ENCODE measurements at places on chromosomes 12 and 14.

DNA sequence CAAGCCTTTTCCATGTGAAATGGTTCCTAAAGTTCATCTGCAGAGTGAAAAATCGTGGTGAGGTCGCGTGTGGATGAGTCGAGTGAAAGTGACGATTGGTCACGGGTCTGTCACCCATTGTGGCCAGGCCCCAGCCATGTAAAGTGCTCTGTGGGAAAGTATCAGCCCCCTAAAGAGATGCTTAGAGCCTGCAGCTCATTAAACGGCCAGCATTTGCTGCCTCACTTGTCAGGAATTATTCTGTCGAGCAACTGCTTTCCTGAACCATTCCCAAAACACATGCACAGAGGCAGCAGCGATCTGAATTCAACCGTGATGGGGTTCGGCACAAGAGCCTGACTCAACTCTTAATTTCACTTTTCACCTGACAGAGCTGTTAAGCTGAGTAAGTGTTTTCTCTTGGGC lies 16.0 kb downstream of the DBX2 start:
- DNase-seq: no peak

- no peak for DNase-seq
These were observed 1390.7 kb downstream of the FSCB start for GRCh38 chr14:43116341-43116740.

- no peak for DNase-seq
These were observed 437.3 kb downstream of the MED13L start for GRCh38 chr12:115840159-115840558.

DNA sequence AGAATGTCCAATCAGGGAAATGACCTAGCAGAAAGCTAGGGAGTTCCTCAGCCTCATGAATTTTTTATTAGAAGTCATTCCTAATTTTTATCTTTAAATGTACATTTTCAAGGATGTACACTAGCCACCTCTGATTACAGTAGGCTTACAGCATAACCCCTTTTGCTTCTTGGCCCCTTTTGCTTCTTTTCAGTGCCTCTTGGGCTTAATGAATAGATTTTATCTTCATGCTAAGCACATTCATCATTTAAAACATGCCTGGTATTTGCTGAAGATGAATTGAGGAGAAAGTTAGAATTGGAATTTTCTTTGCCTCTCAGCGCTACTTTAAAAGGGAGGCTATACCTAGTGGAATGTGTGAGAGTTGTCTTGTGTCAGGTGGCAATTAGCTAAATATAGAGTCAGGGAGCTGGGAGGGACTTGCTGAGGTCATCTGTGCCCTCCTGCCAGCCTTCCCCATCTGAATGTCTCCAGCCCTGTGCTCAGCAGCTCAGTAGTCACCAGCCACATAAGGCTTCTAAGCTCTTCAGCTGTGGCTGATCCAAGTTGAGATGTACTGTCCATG lies 132.1 kb downstream of the SAMD4A start:
- DNase-seq: no peak

DNA sequence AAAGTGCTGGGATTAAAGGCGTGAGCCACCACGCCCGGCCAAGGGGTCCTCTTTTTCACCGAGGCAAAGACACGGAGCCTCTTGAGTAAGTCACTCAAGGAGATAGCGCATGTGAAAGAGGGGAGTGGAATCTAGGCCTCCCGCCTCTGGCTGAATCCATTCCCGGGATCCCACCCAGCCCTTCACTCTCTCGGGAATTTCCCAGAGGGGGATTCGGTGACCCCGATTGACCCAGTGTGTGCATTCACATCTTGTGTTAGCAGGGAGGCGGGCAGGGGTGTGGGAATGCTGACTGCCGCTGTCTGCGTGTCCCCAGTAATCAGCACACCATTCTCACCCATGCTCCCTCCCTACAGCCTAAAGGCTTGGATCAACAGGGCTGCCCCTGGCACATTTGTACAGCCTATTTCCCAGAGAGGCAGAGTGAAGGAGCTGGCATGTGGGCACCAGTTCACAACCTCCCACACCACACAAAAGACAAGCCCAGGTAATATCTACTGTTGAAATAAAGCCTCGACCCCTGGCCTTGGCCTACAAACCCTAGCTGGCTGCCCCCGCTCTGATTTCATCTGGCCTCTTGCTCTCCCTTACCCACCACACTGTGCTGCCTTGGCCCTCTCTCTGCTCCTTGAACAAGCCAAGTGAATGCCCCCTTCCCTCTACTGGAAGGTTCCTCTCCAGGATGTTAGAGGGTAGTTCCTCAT lies 1.3 kb upstream of the LTBP2 start:
- no peak for DNase-seq

DNA sequence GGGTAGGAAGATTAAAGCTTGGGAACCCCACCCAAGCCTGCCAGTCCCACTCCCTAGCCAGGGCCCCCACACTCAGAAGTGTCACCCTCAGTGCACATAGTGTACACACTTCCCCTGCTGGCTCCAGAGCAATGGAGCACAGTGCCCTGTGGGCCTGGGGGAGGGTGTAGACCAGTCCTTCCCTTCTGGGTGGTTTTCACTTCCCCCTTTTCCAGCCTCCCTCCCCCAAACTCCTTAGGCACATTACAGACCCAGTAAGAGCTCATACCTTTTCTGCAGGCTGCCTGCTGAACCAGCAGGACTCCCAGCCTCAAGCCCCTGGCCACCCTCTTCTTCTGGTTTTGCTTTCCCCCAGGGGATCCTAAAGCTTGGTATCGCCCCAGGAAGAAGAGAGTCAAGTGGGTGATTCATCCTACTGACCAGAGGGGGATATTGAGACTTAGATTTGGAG lies at the start of gene ZNF385A:
Gene ZNF385A, minus strand, starts transcription at position 143 of the 451 bp plus-strand sequence. CDS start 219 bp downstream, outside the sequence.
- no peak for DNase-seq

DNA sequence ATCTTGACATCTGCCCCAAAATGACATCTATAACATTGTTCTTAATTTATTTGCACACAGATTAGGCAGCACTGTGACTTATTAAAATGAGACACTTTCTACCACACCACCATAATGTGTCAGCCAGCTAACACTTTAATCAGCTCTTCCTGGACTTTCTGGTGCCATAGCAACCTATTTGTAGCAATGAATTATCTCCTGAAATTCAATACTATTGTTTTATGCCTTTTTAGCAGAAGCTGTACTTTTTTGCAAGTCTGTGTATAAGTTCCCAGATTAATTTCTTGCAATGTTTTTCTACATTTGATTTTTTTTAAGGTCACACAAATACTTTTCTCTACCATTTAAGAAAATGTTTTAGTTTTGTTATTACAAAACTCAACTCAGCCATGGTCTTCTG lies 72.8 kb upstream of the SAV1 start:
- DNase-seq: peak; percentile 13

GRCh38 chr14:66330916-66331315 lies 155.3 kb upstream of the CCDC196 start:
- DNase-seq: peak; percentile 34

DNA sequence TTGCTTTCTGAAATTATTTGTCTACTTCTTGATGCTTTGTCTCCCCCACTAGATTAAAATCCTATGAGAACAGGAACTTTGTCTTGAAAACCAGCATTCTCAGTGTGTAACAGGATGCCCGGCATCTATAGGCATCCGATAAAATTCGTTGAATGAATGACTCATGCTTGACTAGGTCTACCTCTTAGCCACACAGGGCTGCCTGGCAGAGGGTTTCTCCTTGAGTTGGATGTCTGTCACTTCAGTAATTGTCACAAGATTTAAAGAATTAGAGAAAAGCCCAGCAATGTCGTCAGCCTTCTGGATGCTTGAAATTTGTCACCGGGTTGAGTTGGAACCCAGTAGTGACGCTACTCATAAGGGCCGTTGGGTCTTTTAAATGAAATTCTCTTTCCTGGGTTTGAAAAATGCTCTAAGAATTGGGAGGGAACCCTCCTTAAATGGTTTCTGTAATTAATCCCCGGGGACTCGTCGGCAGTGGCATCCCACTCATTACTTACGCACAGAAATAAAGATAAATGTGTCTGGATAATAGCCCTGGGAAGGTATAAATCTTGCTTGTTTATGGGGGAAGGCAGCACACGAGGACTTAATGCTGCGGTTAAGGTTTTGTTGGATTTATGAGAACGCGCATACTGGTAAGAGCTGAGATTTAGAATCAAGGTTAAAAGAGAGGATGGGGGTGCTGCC lies 194.1 kb downstream of the AACS start:
- DNase-seq: no peak

GRCh38 chr12:100185361-100185894 lies 15.2 kb upstream of the ACTR6 start:
- DNase-seq: no peak

GRCh38 chr12:63841571-63841970 lies 2.9 kb upstream of the SRGAP1 start:
- no peak for DNase-seq

Data from kidney capillary endothelial cell (primary cell).